ENCODE measurements at places on chromosomes 12 and 14.
A peak's percentile ranks its signal among the peaks of the same experiment; 100 is the strongest.

DNA sequence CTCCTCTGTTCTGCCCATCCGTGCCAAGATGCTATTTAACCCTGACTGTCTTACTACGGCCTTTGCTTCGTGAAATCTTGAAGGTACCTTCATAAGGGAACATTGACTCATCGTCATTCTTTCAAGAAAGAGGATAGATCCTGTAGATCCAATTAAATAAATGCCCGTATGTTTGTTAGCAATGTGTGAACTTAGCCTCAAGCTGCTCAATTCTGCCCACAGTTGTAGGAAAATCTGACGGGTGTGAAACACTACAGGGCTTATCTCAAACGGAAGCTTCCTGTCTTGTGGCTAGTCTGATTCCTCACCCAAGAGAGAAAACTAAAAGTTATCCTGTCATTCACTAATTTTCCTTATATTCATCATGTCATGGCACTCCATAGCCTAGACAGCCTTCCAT lies 168.0 kb upstream of the TBX3 start:
- no peak for DNase-seq

DNA sequence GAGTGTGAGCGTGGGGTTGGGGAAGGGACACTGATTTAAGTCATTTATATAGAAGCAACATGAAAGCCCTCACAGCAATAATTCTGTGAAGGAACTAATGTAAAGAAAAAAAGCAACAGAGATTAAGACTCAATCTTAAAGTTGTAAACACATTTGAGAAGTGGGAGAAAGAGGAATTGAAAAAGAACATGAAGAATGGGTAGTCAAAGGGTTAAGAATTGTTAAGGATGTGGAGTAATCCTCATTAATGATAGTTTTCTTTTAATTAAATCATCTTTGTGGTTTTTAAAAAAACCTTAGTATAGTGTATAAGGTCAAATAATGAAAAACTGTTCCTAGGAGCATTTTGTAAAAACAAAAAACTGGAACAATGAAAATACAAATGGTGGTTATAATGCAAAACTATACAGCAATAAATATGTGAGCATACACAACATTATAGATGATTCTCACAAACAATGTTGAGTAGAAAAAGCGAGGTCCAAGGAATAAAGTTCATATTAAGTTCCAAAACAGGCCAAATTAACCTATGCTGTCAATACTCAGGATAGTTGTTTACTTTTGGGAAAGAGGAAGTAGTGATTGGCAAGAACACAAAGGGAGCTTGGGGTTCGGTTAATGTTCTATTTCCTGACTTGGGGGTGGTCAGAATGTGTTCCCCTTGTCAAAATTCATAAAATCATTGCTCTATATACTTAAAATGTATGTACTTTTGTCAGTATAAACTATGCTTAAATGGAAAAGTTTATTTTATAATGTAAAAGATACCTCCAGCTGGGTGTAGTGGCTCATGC lies 120.4 kb upstream of the ATF7IP start:
- DNase-seq: no peak

DNA sequence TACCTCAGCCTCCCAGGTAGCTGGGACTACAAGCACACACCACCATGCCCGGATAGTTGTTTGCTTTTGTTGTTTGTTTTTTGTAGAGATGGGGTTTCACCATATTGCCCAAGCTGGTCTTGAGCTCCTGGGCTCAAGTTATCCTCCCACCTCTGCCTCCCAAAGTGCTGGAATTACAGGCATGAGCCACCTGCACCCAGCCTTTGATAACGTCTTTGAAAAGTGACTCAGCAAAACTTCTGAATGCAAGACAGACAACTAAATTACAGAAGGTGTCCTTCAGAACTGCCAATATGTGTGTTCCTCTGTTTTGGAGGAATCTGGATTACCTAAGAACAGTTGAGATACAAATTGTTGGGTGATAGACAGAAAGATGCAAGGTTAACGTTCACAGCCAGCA lies 99.8 kb downstream of the ESR2 start:
- no peak for DNase-seq

DNA sequence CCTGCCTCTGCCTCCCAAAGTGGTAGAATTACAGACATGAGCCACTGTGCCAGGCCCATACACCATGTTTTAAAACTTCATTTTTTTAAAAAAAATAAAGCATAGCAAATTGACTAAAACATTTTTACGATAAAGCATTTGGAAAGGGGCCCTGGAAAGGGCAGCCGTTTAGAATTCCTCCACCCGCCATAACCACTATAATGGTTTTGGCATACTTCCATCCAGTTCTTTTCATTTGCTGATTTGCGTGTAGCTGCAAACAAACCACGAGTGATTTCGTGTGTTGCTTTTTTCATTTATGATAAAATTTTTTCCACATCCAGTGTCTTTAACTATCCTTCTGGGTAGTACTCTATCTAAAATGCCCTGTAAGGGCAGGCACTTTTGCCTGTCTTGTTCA lies 91.8 kb upstream of the RIN3 start:
- DNase-seq: no peak

DNA sequence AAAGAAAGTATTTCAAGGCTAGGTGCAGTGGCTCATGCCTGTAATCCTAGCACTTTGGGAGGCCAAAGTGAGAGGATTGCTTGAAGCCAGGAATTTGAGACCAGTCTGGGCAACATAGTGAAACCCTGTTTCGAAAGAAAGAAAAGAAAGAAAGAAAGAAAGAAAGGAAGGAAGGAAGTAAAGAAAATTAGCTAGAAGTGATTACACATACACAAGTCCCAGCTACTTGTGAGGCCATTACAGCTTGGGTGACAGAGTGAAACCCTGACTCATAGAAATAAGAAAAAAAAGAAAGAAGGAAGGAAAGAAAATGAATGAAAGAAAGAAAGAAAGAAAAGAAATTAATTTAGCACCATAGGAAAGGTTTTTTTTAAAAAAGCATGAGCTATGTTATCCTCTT lies 33.3 kb upstream of the PPP1CC start:
- no peak for DNase-seq

DNA sequence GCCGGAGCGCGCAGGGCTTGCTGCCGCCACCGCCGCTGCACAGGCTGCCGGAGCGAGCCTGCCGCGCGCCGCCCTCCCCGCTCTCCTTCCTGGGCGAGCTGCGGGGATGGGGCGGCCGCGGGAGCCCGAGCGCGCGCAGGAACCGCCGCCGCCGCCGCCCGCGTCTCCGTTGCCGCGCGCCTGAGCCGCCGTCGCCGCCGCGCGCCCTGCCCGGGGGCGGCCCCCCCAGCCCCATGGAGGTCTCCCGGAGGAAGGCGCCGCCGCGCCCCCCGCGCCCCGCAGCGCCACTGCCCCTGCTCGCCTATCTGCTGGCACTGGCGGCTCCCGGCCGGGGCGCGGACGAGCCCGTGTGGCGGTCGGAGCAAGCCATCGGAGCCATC lies 352 bp downstream of the PLXNC1 start:
- no peak for DNase-seq

GRCh38 chr12:109432842-109433304 lies 44.2 kb downstream of the KCTD10 start:
- DNase-seq: peak; percentile 43

GRCh38 chr12:122872815-122873361 lies 23.0 kb downstream of the VPS37B start:
- DNase-seq: no peak

GRCh38 chr12:71338933-71339332 lies 100.7 kb upstream of the LGR5 start:
- no peak for DNase-seq

GRCh38 chr12:82357845-82358199 lies 365 bp downstream of the CCDC59 start:
- DNase-seq: no peak

DNA sequence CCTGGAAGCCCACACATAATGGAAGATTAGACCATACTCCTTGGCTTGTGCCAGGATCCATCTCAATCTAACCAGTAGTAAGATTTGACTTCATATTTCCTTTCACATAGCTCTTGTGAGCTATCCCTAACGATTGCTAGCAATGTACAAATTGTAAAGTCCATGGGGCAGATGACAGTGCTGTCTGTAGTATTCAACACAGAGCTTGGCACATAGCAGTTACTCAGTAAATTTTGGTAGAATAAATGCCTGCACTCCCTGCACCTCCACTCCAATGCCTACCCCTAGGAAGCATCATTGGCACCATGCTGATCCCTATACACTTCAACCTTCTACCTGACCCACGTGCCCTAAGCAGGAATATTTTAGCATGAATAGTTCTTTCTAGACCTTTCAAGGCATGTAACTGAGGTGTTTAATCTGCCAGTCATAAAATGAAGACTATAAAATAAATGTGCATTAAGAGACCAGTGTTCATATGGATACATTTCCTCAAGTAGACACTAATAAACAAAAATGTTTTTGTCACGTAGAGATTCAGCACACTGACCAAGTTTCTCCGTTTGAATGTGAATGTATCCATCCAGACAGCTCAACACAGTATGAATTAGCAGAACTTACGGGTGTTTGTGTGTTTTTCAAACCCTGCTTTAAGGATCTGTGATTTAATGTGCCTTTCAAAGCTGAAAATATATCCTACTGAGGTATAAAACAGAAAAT lies 98.8 kb downstream of the BMP4 start:
- DNase-seq: no peak

DNA sequence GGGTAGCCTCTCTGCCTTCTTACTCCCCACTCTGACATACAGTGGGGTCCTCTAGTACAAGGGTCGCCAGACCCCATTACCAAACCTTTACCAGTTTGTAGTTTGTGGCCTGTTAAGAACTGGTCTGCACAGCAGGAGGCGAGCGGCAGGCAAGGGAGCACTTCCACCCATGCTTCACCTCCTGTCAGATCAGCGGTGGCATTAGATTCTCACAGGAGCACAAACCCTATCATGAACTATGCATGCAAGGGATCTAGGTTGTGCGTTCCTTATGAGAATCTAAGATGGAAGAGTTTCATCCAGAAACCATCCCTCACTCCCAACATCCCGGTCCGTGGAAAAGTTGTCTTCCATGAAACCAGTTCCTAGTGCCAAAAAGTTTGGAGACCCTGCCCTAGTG lies 146.5 kb downstream of the HMGA2 start:
- DNase-seq: no peak

- no peak for DNase-seq
Measured at GRCh38 chr14:82987502-82988124, 1454.0 kb upstream of the SEL1L start.

- no peak for DNase-seq
Measured at GRCh38 chr12:56725723-56726102, 614 bp upstream of the NACA start.

DNA sequence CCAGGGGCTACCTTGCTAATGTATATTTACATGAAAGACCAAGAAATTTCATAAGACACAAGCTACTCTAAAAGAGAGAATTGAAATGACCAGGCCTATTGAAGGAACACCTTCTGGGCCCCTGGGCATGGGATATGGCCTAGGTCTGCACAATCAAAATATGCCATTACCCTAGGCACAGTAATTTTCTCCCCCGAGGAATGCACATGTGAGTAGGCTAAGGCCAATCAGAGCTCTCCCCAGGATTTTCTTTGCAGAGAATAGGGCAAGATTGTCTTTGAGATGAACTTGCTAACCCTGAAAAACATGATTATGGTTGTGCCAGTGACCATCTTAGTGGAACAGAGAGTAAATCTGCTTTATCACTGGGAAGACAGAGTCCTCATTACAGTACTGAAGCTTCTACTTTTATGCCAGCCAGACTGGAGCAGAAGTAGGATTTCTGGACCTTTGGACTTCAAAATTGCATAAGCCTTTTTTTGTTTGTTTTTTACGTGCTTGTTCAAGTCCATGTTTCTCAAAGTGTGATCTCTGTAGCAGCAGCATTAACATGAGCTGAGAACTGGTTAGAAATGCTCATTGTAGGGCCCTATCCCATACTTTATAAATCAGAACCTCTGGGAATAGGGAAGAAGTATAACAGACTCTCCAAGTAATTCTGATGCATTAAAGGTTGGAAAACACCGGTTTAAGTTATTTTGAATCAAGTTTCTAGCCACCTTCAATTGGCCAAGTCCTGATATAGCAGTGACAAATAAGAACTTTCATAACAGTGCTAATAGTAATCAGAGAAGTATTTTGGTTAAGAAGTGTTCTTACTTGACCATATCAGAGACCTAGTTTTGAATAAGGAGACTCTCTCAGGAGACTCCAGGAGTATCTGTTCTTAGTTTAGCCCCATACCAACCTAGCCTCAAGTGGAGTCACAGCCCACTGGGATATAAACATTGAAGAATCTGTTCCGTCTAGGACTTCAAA lies 112.9 kb downstream of the LMO3 start:
- DNase-seq: no peak

- no peak for DNase-seq
Measured at GRCh38 chr14:79656496-79656895, 554.8 kb downstream of the DIO2 start.

DNA sequence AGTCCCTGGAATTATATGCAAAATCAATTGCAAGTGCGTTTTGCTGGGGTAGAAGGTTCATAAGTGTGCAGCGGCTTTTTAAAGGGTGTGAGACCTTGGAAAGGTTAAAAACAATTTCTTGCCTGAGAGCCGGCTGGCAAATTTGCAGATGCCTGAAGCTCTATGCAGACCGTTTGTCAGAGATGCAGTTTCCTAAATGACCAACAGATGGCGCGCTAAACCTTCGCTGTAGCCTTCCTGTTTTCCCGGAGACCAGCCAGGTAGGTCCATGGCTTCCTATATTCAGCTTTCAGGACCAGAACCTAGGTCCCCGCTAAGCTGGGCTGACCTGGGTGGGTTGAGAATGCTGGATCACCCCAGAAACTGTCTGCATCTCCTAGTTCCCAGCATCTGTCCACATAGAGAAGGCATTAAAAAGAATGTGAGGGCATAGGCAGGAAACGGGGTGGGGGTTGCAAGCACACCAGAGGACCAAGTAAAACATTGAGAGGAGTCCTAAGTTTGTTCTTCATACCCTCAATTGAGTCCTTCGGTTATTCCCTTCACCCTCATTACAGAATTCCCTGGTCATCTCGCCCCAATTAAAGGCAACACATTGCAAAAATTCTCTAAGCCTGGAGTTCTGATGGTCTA lies 5.7 kb upstream of the NOS1 start:
- DNase-seq: peak; percentile 84

- DNase-seq: no peak
Measured at GRCh38 chr14:51284241-51284640, 44.2 kb downstream of the TMX1 start.

GRCh38 chr14:89626233-89626806 lies 209.3 kb upstream of the FOXN3 start:
- DNase-seq: no peak

GRCh38 chr12:128603573-128604115 lies 220.1 kb downstream of the SLC15A4 start:
- DNase-seq: no peak

DNA sequence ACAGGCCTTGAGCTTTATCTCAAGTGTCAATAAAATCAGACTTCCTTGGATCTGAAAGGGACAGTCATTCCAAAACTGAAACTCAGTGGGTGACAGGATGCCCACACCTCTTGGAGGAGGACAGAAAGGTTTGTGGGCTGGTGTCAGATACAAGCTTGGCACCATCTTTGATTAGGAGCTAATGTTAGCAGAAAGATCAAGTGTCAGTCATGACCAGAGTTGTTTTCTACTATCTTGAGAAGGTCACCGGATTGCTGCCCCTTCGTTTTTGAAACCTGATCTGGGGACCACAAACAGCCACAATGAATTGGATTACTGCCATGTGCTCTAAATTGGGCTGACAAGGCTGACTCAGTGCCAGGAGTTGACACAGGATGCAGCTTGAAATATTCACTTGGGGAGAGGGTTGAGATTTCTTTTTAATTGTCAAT lies 88.3 kb downstream of the OTOGL start:
- peak; percentile 53 for DNase-seq

- no peak for DNase-seq
Measured at GRCh38 chr14:77542421-77543239, 44.0 kb upstream of the ISM2 start.
